ENCODE measurements at places on chromosomes 3 and 15.
A peak's percentile ranks its signal among the peaks of the same experiment; 100 is the strongest.

- H3K4me1 ChIP-seq: no peaks in the 10 kb centered on the region
- peaks cover 18% of the 10 kb centered on the region for H3K27me3 ChIP-seq
- H3K4me3 ChIP-seq: no peak overlapping the region
- peaks cover 5% of the 10 kb centered on the region for H3K36me3 ChIP-seq
- DNase-seq: no peak
These were observed 32.0 kb upstream of the ITGA11 start for GRCh38 chr15:68463996-68464395.

DNA sequence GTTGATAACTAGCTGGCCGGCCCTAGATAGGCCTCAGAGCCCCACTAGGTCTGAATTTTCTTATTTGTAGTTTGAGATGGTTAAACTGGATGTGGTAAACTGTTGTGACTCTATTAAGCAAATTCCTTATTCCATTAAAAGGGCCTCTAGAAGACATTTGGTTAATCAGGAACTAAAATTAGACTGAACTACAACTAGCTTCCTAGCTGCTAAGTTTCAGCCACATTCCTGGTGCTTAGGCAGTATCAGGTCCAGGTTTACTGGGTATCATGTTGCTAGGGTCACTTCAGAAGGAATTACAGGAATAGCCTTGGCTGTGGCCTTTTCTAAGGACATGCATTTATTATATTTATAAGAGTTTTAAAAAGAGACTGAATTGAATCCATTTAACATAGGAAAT lies 136.3 kb downstream of the PLD1 start:
- H3K4me1 ChIP-seq: peaks cover 4% of the 10 kb centered on the region
- H3K4me3 ChIP-seq: no peak overlapping the region
- H3K27me3 ChIP-seq: no peaks in the 10 kb centered on the region
- no peak overlapping the region for H3K27ac ChIP-seq
- H3K36me3 ChIP-seq: peaks cover 3% of the 10 kb centered on the region
- DNase-seq: no peak

GRCh38 chr3:162285259-162285658 lies 788.7 kb downstream of the OTOL1 start:
- no peak overlapping the region for H3K27ac ChIP-seq
- DNase-seq: no peak
- H3K4me3 ChIP-seq: no peak overlapping the region

- no peaks in the 10 kb centered on the region for H3K27me3 ChIP-seq
- H3K4me3 ChIP-seq: no peak overlapping the region
- peaks cover 2% of the 10 kb centered on the region for H3K36me3 ChIP-seq
These were observed 5.8 kb downstream of the PRKCD start for GRCh38 chr3:53166781-53167291.

DNA sequence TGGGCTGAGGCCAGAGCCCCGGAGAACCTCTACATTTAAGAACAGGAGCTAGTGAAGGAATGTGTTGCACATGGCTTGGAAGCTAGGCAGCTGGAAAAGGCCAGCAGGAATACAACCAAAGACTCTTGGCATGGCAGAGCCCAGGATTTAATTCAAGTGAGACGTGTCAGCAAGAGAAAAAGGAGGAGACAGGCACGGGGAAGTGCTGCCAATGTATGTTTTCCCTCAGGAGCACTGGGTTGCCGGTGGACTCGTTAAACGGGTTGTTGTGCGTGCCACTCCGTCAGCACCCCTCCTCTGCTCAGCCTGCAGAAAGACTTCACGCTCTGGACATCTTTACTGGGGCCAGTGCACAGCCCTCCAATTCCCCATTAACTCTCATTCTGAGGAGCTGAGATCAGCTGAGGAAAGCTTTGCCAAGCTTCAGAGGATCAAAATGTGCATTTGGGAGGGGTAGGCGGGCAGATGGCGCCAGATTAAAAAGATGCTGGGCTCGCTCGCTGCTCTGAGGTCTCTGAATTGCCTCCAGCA lies 103.7 kb downstream of the PDZRN3 start:
- H3K4me3 ChIP-seq: no peak overlapping the region
- peaks cover 15% of the 10 kb centered on the region for H3K27me3 ChIP-seq
- no peaks in the 10 kb centered on the region for H3K4me1 ChIP-seq
- H3K36me3 ChIP-seq: no peaks in the 10 kb centered on the region
- DNase-seq: no peak

DNA sequence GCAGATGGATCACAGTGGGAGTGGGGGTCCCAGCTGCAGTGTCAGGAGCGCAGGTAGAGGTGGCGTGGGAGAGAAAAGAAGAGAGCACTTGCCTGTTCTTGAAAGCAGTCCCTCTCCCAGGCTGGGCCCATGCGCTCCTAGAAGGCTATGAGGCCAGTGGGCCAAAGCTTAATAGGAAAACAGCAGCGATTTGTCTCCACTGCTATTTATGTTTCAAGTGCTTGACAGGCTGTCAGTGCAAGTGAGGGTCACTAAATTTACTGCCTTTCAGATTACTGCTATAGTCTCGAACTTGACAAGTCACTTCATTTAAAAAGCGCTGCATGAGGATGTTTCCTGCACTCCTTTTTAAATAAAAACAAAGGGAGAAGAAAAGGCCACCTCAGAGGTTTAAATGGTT lies 239.5 kb downstream of the GAP43 start:
- DNase-seq: no peak
- peaks cover 2% of the 10 kb centered on the region for H3K36me3 ChIP-seq
- H3K27me3 ChIP-seq: peaks cover 65% of the 10 kb centered on the region
- H3K4me3 ChIP-seq: no peak overlapping the region
- H3K4me1 ChIP-seq: no peaks in the 10 kb centered on the region

DNA sequence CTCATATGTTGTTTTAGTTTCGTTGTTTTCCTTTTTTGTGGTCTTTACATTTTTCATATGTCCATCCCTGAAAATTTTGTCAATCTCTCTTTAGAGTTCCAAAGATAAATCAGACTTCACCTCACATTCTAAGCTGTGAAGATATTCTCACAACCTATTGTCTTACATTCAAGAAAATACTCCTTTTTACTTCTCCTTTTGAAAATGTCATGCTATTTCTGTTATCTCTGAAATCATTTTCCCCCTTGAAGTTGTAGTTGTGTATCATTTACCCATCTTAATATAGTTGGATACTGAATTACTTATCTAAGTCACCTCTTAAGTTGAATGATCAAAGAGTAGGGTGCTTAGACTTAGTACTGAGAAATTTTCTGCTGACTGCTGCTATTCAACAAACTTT lies 74.3 kb downstream of the DCUN1D1 start:
- H3K36me3 ChIP-seq: peaks cover 4% of the 10 kb centered on the region
- H3K27me3 ChIP-seq: no peaks in the 10 kb centered on the region
- peak overlapping the region; percentile 33 for H3K4me3 ChIP-seq
- peak overlapping the region; percentile 9 for H3K27ac ChIP-seq
- peaks cover 9% of the 10 kb centered on the region for H3K4me1 ChIP-seq
- no peak for DNase-seq

- no peak overlapping the region for H3K27ac ChIP-seq
- H3K27me3 ChIP-seq: no peaks in the 10 kb centered on the region
- DNase-seq: no peak
- H3K36me3 ChIP-seq: peaks cover 14% of the 10 kb centered on the region
- no peak overlapping the region for H3K4me3 ChIP-seq
- H3K4me1 ChIP-seq: peaks cover 6% of the 10 kb centered on the region
These were observed 208.7 kb upstream of the BHLHE40 start for GRCh38 chr3:4770561-4770960.

- peaks cover 4% of the 10 kb centered on the region for H3K4me1 ChIP-seq
- no peak overlapping the region for H3K4me3 ChIP-seq
- H3K27me3 ChIP-seq: peaks cover 78% of the 10 kb centered on the region
- peaks cover 5% of the 10 kb centered on the region for H3K36me3 ChIP-seq
- H3K27ac ChIP-seq: no peak overlapping the region
These were observed 498 bp upstream of the ARNT2 start for GRCh38 chr15:80403712-80404056.
